NCI-H2171 treated with DMSO at 0.1 percent for 48 hours (cell line): ENCODE measurements at places on chromosomes 6 and 20.

DNA sequence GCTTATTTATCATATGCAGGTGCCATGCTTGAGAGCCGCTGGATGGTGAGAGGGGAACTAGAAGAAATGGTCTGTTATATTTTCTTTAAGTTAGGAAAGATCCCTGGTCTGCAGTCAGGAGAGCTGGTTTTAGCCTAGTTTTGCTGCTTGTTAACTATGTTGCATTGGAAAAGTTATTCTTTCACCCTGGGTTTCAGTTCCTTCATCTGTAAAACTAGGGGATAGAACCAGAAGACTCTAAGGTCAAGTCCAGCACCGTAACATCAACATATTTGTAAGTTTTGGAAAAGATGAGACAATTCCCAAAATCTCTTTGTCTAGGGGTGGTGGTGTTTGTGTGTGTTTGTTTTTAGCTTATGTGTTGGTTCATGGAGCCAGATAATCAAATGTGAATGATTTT, 304.0 kb downstream of the QKI start:
- DNase-seq = no peak

DNA sequence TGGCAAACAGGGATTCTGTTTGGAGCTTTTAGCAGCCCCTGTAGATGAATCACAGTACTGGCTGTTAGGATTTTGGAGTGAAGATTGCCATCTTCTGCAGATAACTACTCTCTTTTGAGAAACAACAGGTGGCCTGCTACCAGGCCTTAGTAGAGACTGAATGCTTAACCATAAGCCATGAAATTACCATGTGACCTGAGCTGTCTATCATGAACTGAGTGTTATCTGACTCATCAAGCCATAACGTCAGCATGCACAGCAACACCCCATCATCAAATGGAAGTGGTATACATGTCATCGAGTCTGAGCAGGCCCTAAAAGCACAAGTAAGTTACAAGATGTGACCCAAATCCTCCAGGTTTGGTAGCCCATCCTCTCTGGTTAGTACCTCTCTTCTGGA, 132.6 kb downstream of the GPR63 start:
- DNase-seq = peak; percentile 29

- peak; percentile 84 for DNase-seq
Observed at GRCh38 chr6:168035661-168036545, 38.4 kb downstream of the KIF25 start.

DNA sequence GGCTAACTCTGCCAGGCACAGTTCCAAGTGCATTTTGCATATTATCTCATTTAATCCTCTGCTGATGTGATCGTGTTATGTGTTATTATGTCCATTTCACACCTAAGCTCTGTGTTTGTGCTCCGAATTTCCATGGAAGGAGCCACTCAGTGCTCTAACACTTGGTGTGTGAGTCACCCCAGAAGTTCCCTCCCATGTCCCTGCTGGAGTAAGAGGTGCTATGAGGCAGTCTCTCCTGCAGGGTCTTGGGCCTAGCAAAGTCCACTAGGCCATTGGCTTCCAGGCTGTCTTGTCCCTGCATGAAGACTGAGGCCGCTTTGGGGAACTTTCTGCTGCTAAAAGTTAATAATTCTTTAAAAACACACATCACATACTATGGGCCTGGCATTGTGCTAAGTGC, 405.9 kb upstream of the SULF2 start:
- no peak for DNase-seq

DNA sequence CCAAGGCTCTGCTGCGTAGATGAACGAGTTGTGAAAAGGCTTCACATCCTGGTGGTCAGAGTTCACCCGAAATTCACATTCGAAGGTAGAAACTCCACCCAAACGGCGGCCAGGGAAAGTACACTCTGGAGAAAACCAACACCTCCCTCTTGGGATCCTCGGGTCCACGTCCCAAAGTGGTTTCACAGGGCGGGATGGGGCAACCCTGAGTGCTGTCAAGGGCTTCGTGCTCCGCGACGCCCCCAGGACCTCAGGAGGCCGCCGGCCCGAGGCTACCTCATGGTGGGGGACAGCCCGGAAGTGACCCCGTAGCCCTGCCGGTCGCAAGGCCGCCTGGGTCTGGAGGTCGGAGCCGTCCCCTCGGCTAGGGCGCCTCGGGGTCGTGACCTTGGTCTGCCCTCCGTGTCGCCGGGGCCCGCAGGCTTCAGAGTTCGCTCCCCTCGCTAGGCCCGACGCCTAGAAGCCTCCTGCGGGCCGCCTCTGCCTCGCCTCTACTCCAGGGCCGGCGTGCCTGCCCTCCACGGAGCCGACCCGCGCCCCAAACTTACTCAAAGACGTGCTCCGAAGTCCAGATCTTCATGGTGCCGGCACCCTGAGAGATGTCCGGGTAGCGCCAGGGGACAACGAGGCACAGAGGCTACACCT, at the start of gene PRELID3B:
PRELID3B (minus strand) TSS at position 636 of the 645 bp plus-strand sequence; CDS start at position 580, 56 bp downstream.
- no peak for DNase-seq

DNA sequence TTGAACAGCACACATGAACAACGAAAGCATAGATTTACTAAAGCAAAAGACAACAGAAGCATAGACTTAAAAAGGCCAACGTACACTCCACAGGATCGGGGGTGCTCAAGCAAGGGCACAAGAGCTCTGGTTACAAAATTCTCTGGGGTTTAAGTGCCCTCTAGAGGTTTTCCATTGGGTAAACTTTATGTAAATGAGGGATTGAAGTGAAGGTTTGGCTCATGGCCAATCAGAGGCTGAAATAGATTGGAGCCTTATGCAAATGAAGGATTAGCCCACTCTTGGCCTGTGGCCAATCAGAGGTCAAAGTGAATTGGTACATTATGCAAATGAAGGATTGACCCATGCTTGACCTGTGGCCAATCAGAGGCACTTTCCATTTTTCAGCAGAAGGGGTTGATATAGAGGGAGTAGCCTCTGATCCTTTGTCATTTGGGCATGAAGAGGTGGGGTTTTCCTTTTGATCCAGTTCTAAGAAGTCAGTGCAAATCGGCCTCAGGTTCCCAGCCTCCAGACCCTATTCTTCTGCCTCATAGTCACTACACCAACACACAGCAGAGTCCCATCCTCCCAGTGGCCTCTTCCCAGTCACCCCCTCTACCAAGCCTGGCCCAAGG, 244.9 kb downstream of the THBS2 start:
- DNase-seq = no peak

DNA sequence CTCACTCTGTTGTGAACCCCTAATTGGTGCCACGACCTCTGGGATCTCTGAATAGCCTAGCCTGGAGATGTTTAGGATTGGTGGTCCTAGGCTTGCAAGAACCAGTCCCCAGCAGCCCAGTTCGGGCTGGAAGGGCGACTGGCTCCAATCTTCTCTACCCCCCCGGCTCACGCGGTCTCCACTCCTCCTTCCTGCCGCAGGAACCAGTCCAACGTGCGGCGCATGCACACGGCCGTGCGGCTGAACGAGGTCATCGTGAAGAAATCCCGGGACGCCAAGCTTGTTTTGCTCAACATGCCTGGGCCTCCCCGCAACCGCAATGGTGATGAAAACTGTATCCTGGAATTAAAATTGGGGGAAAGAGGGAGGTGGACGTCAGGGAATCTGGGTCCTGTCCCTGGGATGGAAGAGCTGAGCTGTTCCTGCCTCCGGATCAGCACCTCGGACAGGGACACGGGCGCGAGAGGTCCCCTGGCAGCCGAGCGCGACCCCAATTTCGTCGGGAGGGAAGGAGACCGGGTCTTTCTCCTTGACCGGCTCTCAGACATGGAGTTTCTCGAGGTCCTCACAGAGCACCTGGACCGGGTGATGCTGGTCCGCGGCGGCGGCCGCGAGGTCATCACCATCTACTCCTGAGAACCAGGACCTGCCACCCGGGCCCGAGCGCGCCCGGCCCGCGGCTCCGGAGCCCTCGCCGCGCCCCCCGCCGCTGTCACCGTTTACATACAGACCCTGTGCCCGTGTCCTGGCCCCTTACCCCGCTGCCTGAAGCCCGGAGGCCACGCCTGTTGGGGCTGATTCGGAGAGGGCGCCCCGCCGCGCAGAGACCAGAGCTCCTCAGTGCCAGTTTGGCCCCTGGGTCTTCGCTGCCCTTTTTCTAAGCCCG, 28.2 kb downstream of the SLC12A5 start:
- DNase-seq = no peak

GRCh38 chr6:163634211-163635171, 220.0 kb downstream of the QKI start:
- no peak for DNase-seq

GRCh38 chr6:139917951-139918630, 543.6 kb upstream of the CITED2 start:
- DNase-seq = peak; percentile 91
